ENCODE measurements at places on chromosomes 12 and 14.

DNA sequence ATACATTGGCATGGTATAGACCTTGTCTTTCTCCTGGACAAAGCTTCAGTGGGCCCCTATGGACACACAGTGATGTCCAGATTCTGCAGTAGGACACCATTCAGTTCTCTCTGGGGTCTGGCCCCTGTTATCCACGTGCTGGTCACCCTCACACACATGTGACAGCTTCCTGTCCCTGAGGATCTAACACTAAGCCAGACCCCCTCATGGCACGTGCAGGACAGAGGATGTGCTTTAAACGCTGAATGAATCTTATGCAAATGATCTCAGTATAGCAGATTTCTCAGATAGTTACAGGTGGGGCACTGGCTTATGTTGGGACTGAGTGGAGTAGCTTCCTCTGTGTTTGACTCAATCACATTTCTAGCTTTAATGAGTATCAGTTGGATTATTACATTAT, 33.7 kb downstream of the SLC24A4 start:
- no peak overlapping the region for H3K4me3 ChIP-seq
- H3K27ac ChIP-seq, result no peak overlapping the region
- H3K27me3 ChIP-seq, result peaks cover 76% of the 10 kb centered on the region
- no peak for DNase-seq
- H3K4me1 ChIP-seq, result no peaks in the 10 kb centered on the region

GRCh38 chr12:84891106-84891838, 21.3 kb downstream of the SLC6A15 start:
- no peak for DNase-seq
- no peaks in the 10 kb centered on the region for H3K27me3 ChIP-seq
- no peak overlapping the region for H3K27ac ChIP-seq
- H3K4me3 ChIP-seq, result no peak overlapping the region
- H3K4me1 ChIP-seq, result no peaks in the 10 kb centered on the region

GRCh38 chr14:65360144-65360784, 52.3 kb upstream of the FUT8 start:
- H3K4me3 ChIP-seq, result no peak overlapping the region
- H3K4me1 ChIP-seq, result no peaks in the 10 kb centered on the region
- H3K27me3 ChIP-seq, result peaks cover 11% of the 10 kb centered on the region
- DNase-seq, result no peak
- no peaks in the 10 kb centered on the region for H3K36me3 ChIP-seq

DNA sequence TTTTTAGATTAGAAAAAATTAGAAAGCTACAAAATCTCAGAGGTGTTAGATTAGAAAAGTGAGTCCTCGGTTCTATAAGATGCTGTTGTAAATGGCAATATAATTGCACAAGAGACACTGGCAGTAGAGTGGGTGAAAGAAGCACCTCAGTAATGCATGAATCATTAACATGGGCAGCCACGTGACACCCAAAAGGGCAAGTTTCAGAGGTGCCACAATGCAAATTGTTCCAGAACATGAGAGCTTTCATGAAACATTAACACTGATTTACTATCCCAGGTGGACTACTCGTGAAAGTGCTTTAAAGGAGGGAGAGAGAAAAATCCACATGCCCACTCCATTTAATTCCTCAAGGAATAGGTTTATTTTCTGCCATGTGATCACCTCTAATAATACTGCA, 108.4 kb downstream of the PTPRR start:
- H3K4me1 ChIP-seq, result no peaks in the 10 kb centered on the region
- H3K27ac ChIP-seq, result no peak overlapping the region
- no peaks in the 10 kb centered on the region for H3K27me3 ChIP-seq
- no peak for DNase-seq

DNA sequence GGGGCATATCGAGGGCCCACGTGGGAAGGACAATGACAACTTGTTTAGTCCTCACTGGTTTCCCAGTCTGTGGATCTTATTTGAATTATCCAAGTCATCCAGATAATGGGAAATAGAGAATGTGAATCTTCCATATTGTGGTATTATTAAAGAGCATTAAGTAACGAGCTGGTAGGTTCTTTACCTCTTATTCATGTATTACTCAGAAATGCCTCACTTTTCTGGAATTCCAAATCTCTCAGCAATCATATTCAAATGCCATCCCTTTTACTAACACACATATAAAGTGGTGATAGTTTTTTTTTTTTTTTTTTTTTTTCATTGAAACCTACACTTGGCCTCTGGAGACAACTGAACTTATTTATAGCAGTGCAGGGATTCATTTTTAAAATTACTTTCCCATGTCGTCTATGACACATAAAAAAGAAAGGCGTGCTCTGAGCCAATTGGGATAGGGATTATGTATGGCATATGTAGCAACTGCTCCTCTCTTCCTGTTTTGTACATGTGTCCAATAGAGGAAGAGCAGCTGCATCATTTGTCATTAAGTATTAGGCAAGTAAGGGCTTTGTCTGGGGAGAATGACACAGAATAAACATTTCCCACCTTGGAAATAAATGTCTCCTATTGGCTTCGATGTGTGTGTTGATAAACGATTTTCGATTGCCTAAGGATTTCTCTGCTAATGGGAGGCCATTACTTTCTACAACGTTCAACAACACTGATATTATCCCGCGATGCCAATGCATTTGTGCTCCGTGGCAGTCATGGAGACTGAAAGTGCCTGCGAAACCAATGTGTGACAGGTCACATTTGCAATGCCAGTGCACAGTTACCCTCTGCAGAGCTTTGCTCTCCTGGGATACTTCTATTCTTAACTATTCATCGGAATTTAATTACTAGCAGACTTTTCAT, 78.6 kb upstream of the IFNG-AS1 start:
- peaks cover 8% of the 10 kb centered on the region for H3K4me1 ChIP-seq
- DNase-seq, result no peak
- H3K4me3 ChIP-seq, result no peak overlapping the region

- peaks cover 15% of the 10 kb centered on the region for H3K27me3 ChIP-seq
- no peaks in the 10 kb centered on the region for H3K4me1 ChIP-seq
- no peak for DNase-seq
- no peak overlapping the region for H3K27ac ChIP-seq
- no peaks in the 10 kb centered on the region for H3K36me3 ChIP-seq
These were observed 2.0 kb upstream of the CACNA2D4 start for GRCh38 chr12:1920436-1920835.

All from progenitor cell of endocrine pancreas (in vitro differentiated cells).